ENCODE measurements at places on chromosomes 5 and 9.
A peak's percentile ranks its signal among the peaks of the same experiment; 100 is the strongest.

- DNase-seq = no peak
These were observed 22.0 kb downstream of the FBXW5 start for GRCh38 chr9:136922540-136922939.

DNA sequence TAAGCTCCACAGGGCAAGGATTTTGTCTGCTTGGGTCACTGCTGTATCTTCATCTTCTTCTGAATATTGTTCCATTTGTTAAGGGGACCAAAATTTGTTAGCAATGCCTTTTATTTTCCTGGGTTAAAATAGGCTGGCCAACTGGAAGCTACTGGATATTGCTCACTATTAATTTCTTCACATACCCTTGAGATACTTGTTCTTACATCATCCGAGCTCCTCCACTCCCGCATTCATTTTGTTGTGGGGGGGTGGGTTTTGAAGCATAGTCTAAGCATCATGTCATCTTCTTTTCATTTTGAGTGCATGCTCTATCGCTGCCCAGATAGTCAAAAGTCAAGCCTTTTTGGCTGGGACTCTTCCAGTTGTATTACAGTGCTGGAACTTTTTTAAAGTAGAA lies 42.5 kb upstream of the PIK3R1 start:
- DNase-seq = no peak

DNA sequence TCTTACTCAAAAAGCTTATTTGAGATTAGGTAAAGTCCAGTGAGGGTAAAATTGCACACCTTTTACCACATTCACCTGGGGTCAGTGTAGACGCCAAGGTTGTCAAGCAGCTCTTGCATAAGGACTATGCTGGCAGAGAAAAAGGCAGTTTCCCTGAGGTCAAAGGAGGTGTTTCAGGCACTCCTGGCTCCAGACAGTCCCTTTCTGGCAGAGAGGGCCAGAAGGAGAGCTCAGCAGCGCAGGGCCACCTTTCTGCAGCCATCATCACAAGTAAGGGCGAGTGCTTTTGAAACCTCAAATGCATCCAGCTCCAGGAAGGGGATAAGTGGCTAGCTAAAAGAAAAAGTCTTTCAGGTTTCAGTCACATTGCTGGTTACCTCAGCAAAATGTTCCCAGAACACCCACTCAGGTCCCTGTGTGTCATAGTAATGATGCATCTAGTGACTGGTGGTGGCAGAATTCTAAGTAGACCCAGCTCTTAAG lies 16.7 kb upstream of the IL13 start:
- no peak for DNase-seq

DNA sequence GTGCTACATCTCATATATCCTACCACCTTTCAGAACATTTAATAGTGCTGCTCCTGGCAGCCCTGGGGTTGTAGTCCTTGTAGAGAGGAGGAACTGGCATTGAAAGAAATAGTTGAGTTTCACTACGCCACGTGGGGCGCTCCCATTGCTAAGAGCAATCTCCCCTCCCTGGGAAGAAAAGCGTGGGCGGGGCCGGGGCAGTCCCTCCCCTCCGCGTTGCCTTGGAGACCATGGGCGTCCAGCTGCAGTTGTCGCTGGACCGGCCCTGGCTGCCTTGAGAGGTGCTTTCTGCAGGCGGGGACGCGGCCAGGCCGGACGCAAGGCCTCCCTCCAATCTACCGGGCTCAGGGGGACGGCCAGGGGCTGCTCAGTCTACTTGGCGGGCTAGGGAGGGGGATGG lies 368 bp upstream of the CCDC180 start:
- peak; percentile 13 for DNase-seq

- no peak for DNase-seq
These were observed 44.2 kb upstream of the COL15A1 start for GRCh38 chr9:98899408-98900056.

DNA sequence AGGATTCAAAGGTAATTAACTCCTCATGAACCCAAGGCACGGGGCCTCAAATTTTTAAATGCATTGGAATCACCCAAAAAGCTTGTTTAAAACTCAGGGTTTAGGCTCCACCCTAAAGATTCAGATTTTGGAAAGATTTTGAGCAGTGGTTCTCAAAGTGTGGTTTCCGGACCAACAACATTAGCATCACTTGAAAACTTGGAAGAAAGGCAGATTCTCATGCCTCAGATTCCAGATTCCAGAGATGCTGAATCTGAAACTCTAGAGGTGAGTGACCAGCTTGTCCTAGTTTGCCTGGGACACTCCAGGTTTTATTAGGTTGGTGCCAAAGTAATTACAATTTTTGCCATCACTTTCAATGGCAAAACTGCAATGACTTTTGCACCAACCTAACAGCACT lies 24.7 kb upstream of the TNIP1 start:
- no peak for DNase-seq

- no peak for DNase-seq
These were observed 9.4 kb upstream of the NDST1 start for GRCh38 chr5:150498501-150498900.

- DNase-seq = no peak
These were observed 260.3 kb downstream of the TMEM167A start for GRCh38 chr5:82816926-82817325.

GRCh38 chr5:122354293-122354692 lies 42.3 kb downstream of the SNCAIP start:
- DNase-seq = no peak

DNA sequence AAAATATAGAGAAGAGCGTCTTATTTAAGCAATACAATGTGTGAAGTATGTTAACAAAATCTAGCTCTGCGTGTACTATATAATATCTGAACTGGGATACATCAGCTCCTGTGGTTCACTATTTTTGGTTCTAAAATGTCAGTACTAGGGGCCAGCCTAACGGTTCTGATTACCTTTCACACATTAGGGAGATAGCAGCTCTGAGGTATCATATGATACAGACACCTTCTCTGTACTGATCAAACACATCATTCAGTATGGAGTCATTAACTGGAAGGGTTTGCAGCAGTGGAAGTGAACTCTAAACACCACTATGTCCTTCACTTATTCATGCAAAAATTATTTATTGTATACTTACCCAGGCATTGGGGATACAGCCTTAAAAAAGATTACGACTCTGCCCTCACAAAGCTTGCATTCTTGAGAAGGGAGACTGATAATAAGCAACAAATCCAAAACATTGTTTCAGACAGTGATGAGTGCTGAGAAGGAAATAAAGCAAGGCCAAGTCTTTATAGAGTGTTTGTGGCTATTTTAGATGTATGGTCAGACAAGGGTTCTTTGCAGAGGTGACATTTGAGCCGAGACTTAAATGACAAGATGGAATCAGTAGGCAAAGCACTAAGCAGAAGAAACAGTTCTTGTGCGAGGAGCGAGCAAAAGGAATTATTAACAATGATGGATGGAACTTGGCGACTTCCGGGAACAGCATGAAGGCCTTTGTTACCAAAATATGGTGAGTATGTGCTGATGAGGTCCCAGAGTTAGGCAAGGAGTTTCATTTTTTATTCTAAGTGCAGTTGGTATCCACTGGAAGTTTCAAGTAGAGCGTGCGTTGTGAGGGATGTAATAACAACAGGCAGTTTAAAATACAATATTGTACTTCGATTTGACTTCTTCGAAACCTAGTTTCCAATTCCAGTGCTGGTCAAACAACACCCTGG lies 1.8 kb upstream of the LNPEP start:
- no peak for DNase-seq

- DNase-seq = no peak
These were observed 138.6 kb downstream of the TRIO start for GRCh38 chr5:14281746-14282181.

GRCh38 chr9:126411225-126411947 lies 84.8 kb downstream of the MVB12B start:
- DNase-seq = no peak

GRCh38 chr5:82384034-82384750 lies 106.0 kb upstream of the RPS23 start:
- DNase-seq = no peak

Measured in stimulated activated CD8-positive, alpha-beta memory T cell treated with anti-CD3 and anti-CD28 coated beads, Interleukin-4, amount 100 ng/mL, for 24 hours (primary cell).